Muscle of leg (tissue), 16 donors: ENCODE measurements at places on chromosomes 5 and 9.

DNA sequence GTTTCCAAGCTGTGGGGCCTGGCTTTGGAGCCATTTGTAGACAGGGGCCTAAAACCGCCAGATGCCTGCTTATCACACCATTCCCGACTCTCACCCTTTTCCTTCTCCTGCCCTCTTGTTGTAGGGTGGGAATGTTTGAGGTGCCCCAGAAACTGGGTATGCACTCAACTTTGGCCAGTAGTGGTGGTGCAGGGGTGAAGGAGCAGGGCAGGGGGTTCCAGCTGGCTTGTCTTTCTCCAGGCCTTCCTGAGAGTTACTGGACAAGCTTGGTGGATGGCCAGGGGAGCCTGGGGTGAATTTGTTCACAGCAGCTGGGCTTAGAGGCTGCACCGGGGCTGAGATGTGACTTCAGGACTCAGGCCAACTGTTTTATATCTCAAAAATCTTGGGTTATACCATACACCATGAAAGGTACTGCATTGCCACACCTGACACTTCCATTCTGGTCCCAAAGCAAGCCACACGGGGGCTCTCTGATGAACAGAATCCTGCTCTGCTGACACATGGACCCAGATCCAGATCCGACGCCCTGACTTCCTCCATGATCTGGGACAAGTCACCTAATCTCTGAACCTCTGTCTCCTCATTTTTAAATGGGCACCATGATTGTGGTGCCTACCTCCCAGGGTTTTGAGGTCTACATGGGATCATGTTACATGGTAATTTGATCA lies 62.1 kb downstream of the DAB2IP start:
- no peak for DNase-seq

GRCh38 chr9:87579781-87580541 lies 82.3 kb downstream of the DAPK1 start:
- no peak for DNase-seq

- DNase-seq = no peak
These were observed 27.9 kb upstream of the PCAT7 start for GRCh38 chr9:94526951-94527350.

DNA sequence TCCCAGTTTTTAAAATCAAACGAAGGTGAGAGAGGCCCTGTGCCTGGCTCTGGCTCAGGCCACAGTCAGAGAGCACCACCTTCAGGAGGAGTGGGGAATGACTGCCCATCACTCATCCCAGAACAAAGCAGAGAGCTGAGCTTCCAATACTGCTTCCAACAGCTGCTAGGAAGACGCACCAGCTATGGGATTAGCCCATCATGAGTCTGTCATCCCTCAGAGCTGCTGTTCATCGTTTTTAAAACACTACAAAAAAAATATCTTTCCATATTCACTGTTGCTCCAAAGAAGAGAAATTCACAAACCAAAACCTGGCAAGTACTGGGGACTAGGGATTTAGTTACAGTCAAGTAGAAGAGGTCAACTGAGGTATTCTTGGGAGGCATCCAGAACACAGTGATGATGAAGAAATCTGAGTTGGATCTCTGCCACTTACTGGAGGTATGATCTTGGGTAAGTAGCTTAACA lies 102.4 kb downstream of the CDK5RAP2 start:
- peak; percentile 77 for DNase-seq

GRCh38 chr5:174919351-174919750 lies 195.0 kb downstream of the MSX2 start:
- no peak for DNase-seq
